ENCODE measurements at places on chromosomes 6 and 20. TPM values are rescaled to one million over a fixed set of nuclear protein-coding genes. Genes with fewer than 3 reads are reported as not detected.

Gene PPP1R14C
- total RNA-seq, result 3.0 TPM

Gene TGM2
- total RNA-seq, result 448 TPM

Gene TNXB
- total RNA-seq, result 1.7 TPM

Gene HSPA12B
- 25.5 TPM for total RNA-seq

Gene DEFB124
- not detected for total RNA-seq

Gene EPPIN
- not detected for total RNA-seq

Gene TXLNB
- 0.73 TPM for total RNA-seq

Gene PRSS16
- 0.05 TPM for total RNA-seq

Gene OLIG3
- total RNA-seq, result not detected

Gene PGC
- total RNA-seq, result not detected
